ENCODE measurements at places on chromosomes 13 and 19.

DNA sequence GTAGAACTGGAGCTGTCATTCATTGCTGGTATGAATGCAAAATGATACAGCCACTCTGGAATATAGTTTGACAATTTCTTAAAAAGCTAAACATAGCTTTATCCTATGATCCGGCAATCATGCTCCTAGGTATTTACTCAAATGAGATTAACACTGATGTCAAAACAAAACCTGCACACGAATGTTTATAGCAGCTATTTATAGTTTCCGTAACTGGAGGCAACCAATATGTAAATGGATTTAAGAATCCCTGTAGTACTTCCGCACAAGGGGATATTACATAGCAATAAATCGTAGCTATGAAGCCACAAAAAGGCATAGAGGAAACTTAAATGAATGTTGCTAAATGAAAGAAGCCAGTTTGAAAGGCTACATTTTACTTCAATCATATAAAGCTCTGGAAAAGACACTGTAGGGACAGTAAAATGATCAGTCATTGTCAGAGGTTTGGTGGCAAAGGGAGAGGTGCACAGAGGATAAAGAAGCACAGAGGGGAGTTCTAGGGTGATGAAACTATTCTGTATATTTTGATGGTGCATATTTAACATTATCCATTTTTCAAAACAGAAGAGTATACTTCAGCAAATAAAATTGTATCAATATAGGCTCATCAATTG is 1893.0 kb upstream of the PCDH20 start:
- DNase-seq: no peak

GRCh38 chr13:106701771-106702341 is 133.9 kb upstream of the ARGLU1 start:
- no peak for DNase-seq

- DNase-seq: no peak
Observed at GRCh38 chr13:103615771-103616170, 549.6 kb upstream of the SLC10A2 start.

DNA sequence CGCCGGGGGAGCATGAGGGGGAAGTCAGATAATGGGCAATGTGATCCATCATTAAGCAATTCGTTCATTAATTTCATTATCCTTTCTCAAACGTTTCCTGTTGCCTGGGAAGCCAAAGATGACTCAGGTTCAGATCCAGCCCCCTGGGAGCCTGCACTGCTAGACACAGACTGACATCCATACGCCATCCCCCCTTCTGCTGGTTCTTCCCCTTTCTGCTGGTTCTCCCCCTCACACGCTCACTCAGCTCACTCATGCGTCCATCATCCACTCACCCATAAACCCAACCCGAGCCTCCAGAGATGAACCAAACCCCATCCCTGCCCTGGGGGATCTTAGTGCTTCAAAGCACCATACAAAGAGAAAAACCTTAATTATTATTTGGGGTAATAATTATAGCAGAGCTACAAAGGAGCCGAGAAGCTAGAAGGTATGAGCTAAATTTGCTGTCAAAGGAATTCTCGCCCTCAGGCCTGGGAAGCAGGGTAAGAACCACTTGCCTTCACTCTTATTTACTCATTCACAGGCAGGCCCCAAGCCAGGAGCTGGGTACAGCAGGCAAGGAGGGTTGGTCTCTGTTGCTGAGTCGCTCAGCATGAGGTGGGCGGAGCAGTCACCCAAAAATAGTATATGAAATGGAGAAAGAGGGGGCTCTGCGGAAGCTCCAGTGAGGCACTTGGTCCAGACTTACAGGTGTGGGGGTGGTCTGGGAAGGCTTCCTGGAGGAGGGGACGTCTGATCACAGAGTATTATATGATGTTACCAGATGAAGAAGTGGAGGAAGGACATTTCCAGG is 7.0 kb upstream of the ZNF444 start:
- DNase-seq: no peak

- DNase-seq: no peak
Observed at GRCh38 chr19:35531291-35531690, 2.0 kb upstream of the GAPDHS start.

- no peak for DNase-seq
Observed at GRCh38 chr13:22332416-22332815, 661.5 kb downstream of the FGF9 start.

- DNase-seq: no peak
Observed at GRCh38 chr13:106417467-106418110, 117.9 kb downstream of the EFNB2 start.

GRCh38 chr19:33437393-33437820 is 63.9 kb downstream of the CEBPG start:
- DNase-seq: peak; percentile 33

DNA sequence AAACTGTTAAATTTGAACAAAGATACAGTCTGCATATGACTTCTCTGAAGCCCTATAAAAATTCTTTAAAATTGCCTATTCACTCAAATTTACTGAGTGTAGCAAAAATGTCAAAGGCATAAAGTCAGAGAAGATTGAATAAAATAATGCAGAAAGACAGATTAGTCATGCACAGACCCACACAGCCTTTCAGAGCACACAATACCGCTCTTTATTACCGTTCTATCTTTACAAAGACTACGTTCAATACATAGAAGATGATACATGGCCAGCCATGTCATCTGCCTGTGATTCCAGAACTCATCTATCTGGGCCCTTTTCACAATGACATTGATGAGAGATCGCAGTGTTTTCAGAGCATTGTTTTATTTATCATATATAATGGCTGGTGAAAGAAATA is 107.2 kb downstream of the URI1 start:
- no peak for DNase-seq

All from substantia nigra (tissue), 51 donors.